ENCODE measurements at places on chromosomes 6 and 20.

DNA sequence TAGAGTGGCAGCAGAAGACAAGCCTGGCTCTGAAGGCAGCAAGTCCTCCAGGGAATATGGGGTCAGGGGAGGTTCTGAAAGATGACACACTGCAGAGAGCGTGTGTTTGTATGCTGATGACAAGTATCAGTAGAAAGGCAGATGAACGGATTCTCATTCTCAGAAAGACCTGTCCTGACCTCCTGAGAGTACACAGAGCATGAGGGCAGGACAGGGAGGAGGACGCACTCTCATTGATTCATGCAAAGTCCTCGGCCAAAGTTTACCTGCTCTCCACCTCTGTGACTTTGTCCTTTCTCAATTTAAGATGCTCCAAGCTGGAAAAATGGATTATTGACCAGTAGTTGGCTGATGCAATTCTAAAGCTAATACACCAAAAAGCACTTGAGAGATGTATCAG, 156.7 kb downstream of the LPA start:
- DNase-seq: no peak

DNA sequence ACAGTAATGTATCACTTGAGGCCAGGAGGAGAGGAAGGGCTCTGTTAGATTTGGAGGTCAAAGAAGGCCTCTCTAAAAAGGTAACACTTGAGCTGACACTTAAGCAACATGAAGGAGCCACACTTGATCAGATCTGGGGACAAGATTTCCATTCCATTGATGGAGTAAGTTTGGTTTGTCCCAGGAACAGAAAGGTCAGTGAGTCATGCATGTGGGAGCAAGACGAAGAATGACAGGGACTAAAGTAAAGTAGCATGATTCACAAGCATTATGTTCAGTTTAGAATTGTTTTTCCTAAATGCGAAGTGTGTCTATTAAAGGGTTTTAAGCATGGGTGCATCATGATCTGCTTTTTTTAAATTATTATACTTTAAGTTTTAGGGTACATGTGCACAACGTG, 47.4 kb downstream of the COL21A1 start:
- no peak for DNase-seq

- DNase-seq: no peak
Measured at GRCh38 chr6:113115196-113115595, 741.9 kb upstream of the MARCKS start.

- DNase-seq: no peak
Measured at GRCh38 chr20:52439375-52439774, 247.8 kb upstream of the ZFP64 start.

- DNase-seq: no peak
Measured at GRCh38 chr6:2589171-2589661, 161.5 kb downstream of the MYLK4 start.

DNA sequence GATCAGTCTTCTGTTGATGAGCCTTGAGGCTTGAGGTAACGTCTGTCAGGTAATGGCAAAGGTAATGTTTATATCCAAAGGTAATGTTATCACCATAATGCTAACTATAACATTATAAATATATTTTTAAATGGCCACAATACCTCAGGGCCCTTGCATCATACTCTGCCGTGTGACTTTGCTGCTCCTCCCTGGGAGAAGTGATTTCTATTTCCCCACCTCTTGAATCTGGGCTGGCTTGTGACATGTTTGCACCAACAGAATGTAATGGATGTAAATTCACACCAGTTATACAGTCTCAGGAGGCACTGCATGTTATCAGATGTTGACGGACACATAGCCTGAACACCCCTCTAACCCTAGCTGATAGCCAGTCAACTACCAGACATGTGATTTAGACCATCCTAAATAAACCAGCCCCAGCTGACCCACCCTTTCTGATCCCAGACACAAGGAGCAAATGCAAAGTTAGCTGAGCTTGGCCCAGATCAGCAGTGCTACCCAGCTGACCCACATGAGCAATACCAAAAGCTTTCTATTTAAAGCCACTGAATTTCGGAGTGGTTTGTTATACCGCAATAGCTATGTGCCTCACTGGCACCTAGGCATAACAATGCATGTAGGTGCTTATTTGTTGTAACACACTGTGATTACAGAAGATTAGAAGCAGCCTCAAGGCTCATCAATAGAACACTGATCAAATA, 93.8 kb upstream of the SIRPA start:
- DNase-seq: no peak

DNA sequence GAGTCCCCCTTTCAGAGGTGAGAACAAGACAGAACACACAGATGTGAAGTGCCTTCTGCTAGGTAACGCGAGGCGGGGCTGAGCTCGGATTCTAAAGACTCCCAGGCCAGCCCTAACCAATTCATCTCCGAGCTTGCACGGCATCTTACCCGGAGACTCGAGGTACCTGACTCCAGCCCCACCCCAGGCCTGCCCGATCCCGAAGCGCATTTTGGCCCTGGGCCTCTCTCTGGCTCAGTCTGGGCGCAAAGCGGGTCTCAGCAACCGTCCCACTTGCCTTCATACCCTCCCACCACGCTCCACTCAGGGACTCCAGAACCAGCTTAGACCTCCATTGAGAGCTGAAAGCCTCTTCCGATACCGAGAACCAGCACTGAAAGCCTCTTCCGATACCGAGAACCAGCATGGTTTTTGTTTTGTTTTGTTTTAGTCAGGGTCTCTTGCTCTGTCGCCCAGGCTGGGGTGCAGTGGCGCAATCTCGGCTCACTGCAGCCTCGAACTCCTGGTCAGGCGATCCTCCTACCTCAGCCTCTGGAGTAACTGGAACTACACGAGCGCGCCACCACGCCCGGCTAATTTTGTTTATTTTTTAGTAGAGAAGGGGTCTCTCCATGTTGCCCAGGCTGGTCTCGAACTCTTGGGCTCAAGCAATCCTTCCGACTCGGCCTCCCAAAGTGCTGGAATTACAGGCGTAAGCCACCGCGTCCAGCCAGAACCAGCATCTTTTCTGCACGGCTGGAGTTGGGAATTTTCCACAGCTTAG, 557 bp upstream of the DYNLRB1 start:
- peak; percentile 80 for DNase-seq

DNA sequence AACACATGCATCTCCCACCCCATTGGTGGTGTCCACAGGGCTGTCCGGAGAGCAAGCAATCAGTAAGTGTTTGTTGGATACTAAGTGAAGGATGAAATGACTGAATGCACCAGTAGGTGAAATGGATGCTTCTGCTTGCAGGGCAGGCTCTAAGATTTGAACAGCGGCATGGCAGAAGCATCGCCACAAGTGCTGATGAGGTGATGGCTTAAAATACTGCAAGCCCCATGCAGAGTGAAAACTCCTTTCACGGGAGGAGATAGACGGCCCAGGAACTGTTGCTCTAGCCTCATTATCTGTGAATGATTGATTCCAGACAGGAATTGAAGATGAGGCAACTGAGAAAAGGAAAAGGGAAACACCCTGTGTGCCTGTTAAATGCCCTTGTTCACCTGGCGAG, 158.9 kb downstream of the LY86 start:
- no peak for DNase-seq

DNA sequence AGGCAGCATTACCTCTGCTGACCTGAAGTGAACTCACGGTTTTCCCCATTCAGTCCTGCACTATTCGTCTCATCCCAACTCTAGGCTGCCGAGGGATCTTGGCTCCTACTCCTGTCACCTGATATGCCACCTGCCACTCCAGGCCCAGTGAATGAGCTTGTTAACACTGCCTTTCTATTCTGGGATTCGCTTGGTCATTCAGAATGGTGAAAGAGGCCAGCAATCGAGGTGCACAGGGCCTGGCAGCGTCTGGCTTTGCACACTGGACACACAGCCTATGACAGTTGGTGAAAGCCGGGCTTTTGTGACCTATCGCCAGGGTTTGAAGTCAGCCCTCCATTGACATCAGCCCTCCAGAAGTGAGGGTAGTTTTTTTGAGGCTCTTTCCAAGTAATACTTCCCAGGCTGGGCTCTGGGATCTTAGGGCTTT, 59.3 kb upstream of the MYL9 start:
- DNase-seq: no peak

DNA sequence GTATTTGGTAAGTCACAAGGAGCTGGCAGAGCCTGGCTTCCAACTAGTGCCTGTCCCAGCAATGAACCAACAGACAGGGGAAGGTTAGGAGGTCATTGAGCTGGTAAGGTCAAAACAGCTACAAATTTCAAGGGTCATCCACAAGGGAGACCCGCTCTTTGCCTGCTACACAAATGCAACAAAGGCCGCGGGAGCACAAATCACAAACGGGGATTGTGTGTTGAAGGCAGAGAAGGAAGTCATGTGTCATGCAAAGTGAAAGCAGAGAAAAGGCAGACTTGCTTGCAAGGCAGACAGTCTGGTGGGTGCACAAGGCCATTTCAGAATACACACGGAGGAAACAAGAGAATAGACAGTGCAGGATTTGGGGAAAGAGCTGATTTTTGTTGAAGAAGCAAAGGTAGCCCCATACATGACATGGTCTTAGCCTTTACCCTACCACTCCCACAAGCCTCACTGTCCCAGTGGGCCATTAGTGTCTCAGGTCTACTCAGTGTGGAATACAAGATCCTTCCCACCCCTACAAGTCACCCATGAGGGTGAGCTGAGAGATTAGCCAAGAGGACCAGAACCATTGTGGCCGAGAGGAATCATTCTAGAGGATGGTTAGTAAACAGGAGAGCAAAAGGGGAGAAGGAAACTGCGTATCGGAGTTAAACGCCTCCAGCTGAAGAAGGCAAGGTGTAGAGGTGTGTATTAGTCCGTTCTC, 18.1 kb upstream of the SAMHD1 start:
- peak; percentile 45 for DNase-seq

GRCh38 chr6:41954668-41955067, 13.1 kb upstream of the CCND3 start:
- DNase-seq: no peak

DNA sequence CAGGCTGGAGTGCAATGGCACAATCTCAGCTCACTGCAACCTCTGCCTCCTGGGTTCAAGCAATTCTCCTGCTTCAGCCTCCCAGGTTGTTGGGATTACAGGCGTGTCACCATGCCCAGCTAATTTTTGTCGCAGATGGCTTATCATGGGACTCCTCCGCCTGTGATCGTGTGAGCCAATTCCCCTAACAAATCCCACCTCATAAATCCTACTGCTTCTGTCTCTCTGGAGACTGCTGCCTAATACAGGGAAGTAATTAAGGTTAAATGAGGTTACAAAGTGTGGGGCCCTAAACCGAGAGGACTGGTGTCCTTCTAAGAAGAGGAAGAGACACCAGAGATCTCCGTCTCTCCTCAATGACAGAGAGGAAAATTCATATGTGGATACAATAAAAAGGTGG, 52.0 kb downstream of the TRPC4AP start:
- DNase-seq: no peak

DNA sequence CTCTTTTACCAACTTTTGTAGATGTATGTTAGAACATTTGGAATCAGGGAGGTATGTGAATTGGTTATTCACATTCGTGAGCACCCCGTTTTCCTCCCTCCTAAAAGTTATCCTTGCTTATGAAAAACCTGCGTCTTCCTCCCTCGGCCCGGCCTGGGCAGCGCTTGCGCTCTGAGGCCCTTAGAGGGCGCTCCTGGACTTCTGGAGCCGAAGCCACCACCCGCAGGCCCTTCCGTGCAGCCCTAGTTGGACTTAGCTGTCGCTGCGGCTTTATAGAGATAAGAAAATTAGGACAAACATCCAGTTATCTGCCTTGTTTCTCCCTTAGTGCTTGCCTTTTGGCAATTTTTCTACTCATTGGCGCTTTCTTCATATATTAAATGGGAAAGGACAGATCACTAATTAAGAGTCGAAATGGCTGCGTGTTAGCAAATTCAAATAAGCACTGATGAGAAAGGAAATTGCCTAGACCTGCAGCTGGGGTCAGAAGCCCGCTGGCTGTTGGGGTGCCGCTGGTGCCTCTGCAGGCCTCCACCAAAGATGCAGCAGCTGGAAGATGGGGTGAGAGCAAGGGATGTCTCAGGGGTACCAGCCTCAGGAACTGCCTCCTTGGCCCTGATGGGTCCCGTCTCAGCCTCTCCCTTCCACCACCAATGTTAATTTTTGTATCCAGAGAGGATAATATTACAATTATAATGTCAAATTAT, 5.2 kb downstream of the FNDC1 start:
- peak; percentile 83 for DNase-seq

DNA sequence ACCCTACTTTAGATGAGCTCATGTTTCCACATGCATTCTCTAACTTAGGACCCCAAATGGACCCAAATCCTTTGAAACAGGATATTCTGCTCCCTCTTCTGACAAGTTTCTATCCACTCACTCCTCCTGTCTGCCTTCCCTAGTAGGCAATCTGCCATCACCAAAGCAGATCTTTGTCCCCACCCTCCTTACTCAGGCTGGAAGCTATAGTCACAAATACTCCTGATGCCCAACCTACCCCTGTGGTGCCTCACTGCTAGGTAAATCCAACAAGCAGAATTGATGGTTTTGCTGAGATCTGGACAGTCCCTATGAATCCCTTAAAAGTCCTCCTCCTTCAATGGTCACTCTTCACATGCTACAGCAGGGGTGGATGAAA, 21.7 kb downstream of the ELOVL5 start:
- DNase-seq: no peak

GRCh38 chr20:44247131-44247571, at the start of gene GDAP1L1:
GDAP1L1 (plus strand) TSS chr20:44247308; CDS start chr20:44247335, 27 bp downstream.
- no peak for DNase-seq

DNA sequence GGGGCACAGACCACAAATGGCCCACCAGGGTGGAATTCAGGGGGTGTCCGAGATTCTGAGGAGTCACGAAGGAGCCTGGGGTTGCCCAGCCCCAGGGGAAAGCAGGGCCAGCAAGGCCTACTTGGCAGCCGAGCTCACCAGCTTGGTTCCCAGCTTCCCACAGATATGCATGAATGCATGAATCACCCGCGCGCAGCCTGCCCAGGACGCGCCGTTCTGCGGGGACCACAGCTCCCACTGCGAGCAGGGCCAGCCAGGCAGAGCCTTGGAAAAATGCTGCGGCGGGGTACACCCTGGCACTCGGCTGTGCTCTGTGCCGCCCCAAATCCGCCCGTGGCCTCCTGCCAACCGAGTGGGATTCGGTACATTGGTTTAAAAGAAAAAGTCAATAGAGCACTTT, 211.0 kb downstream of the NFATC2 start:
- DNase-seq: no peak

GRCh38 chr6:168535711-168536110, 94.7 kb downstream of the SMOC2 start:
- DNase-seq: no peak

DNA sequence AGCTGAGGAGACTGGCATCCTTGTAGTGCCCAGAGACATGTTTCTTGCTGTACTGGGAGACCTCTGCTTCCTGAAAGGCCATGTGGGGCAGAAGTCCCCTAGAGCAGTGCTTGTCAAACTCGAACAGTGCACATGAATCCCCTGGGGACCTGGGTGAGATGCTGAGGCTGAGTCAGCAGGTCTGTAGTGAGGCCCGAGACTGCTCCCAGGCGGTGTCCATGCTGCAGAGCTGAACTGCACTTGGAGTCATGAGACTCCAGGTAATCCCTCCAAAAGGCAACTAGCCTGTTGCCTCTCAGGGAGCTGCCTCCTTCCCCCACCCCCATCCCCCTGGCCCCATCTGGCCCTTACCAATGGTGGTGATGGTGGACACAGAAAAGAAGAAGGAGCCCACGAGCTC, 3.7 kb downstream of the KCNK17 start:
- DNase-seq: no peak

GRCh38 chr6:110885526-110885925, 10.9 kb downstream of the AMD1 start:
- DNase-seq: no peak

GRCh38 chr20:35091816-35092523, 637 bp downstream of the TRPC4AP start:
- no peak for DNase-seq

GRCh38 chr6:149397384-149397783, 2.7 kb upstream of the SUMO4 start:
- no peak for DNase-seq

GRCh38 chr6:1849691-1850090, 240.0 kb downstream of the FOXC1 start:
- DNase-seq: no peak
